NCI-H510A (cell line): ENCODE measurements at places on chromosomes 7 and 10.

DNA sequence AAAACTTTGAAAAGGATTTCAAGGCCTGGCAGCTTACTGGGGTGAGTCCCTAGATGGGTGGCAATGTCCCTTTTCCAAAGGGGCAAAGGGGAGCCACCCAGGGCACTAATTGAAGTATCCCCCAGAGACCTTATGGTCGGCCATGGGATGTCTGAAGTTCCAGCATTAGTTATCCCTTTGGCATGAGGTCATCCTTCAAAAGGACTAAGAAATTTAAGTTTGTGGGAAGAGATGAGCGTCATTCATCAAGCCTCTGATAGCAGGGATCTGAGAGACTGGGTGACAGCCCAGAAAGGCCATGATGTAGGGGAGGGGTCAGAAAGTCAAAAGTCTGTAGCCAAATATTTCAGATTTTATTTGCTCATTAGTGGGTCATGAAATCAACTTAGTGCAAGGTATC, 195.3 kb downstream of the ZNF438 start:
- DNase-seq = no peak

- no peak for DNase-seq
Measured at GRCh38 chr10:6047847-6048246, 14.3 kb downstream of the IL2RA start.

GRCh38 chr7:69190025-69190424, 408.2 kb upstream of the AUTS2 start:
- no peak for DNase-seq

DNA sequence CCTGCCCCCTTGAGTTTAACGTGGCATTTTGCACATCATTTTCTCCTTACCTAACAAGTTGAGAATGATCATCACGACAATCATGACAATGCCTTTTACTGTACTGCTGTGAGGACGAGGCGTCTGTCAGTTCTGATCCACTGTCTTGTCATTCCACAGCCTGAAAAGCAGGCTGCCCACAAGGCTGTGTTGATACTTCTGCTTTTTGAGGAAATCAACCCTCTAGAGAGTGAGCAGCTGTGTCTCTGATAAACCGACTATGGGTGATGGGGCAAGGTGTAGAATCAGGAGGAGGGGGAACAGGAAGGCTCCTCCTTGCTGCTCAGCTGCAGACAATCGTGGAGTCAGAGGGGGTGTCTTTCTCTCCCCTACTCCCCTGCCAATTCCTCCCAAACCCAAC, 30.6 kb upstream of the C10orf120 start:
- DNase-seq = no peak

GRCh38 chr7:80622541-80622940, 15.9 kb upstream of the CD36 start:
- DNase-seq = no peak

DNA sequence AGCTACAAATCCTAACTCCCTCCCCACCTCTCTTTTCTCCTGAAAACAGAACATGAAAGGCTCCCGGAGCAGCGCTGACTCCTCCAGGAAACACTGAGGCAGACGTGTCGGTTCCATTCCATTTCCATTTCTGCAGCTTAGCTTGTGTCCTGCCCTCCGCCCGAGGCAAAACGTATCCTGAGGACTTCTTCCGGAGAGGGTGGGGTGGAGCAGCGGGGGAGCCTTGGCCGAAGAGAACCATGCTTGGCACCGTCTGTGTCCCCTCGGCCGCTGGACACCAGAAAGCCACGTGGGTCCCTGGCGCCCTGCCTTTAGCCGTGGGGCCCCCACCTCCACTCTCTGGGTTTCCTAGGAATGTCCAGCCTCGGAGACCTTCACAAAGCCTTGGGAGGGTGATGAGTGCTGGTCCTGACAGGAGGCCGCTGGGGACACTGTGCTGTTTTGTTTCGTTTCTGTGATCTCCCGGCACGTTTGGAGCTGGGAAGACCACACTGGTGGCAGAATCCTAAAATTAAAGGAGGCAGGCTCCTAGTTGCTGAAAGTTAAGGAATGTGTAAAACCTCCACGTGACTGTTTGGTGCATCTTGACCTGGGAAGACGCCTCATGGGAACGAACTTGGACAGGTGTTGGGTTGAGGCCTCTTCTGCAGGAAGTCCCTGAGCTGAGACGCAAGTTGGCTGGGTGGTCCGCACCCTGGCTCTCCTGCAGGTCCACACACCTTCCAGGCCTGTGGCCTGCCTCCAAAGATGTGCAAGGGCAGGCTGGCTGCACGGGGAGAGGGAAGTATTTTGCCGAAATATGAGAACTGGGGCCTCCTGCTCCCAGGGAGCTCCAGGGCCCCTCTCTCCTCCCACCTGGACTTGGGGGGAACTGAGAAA, 30.4 kb downstream of the PFKFB3 start:
- no peak for DNase-seq

- no peak for DNase-seq
Measured at GRCh38 chr10:19947656-19948055, 131.4 kb downstream of the PLXDC2 start.

- DNase-seq = no peak
Measured at GRCh38 chr7:2810682-2811415, 33.3 kb downstream of the GNA12 start.

GRCh38 chr10:21527598-21528235, 2.2 kb upstream of the SKIDA1 start:
- DNase-seq = no peak

- DNase-seq = no peak
Measured at GRCh38 chr7:155598810-155599210, 45.7 kb upstream of the RBM33 start.

DNA sequence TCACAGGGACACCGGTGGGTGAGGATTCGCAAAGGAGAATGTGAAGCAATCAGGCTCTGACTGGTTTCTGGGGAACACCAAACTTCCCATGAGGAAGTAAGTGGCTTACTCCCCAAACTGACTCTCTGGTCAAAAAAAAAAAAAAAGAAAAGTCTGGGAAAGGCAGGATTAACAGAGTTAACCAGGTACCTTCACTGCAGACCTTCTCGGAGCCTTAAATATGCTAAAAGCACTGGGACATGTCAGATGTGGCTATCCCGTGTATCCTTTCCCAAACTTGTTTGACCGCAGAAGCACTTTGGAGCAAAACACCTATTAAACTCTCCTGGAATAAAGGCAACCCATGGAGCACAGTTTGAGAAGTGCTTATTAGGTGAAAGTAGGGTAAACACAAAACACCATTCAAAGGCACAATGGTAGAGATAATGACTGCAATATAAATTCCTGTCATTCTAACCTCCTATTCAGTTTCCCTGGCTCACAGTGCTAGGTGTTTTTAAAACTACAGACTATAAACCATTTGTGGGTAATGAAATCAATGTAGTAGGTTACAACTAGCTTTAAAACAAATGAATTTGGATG, 44.1 kb upstream of the MXI1 start:
- DNase-seq = no peak

- DNase-seq = no peak
Measured at GRCh38 chr7:28168393-28169158, 12.0 kb downstream of the JAZF1 start.

DNA sequence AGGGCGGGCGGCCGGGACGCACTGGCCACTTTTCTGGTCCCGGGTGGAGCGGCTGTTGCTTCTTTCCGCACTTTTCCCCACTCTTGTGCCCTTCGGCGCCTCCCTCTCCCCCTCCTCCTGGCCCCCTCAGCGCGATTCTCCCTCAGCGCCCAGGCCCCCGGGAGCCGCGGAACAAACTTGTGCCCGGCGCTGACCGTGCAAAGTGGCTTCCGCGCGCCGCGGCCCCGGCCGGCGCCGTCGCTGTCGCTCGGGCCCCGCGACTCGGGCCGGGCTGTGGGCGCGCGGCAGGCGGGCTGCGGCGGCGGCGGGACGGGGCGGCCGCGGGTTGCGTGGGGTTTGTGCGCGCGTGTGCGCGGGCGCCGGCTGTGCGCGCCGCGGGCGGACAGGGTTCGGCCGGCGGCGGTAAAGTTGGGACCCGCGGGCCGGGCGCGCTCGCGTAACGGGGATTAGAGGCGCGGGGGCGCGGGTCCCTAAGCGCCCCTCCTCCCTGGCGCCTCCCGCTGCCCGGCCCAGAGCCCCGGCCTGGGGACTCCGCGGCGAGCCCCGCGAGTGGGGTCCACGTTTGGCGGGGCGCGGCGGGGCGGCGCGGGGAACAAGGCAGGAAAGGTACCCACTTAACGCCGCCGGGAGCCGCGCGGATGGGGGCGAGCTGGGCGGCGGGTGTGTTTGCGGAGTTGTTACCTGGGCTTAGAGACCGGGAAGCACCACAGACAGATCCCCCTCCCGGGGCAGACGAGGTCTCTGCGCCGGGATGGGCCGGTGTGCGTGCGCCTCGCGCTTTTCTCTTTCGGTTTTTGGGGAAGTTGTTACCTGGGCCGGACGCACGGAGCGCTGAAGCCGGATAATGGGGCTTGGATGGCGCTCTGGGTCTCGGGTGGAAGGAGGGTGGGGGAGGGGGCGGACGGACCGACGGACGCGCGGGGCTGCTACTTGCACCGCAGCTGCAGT, 860 bp downstream of the ZEB1 start:
- DNase-seq = no peak

GRCh38 chr7:4906682-4907081, 23.2 kb upstream of the RADIL start:
- no peak for DNase-seq

DNA sequence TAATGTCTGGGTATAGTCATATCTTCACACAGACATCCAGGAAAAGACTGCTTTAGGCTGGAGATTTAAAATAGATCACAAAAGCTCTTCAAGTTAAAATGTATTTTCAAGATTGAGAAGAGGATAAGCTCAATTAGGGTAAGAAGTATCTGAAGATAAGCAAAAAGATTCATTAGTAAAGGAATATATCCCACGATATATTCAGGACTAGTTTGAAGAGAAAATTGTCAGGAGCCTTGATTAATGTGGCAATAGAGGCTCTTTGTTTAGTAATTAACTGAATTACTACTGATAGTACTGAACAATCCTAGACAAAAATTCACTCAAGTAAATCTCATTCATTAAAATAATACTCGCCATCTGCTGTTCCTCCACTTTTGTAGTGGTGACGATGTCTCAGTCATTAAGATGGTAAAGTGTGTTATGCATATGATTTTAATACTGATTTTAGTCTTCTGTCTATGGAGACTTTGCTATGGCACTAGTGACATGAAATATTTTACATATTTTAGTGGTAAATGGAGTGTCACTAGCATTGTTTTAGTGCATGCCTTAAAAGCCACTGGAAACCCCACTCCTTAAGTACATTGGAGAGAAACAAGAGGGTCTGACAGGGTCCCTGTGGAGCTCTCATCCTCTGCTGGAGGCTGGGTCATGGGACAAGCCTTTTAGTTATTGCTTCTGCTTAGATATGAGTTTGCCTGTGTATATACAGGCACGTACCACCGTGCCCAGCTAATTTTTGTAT, 32.8 kb downstream of the INPP5F start:
- DNase-seq = no peak

DNA sequence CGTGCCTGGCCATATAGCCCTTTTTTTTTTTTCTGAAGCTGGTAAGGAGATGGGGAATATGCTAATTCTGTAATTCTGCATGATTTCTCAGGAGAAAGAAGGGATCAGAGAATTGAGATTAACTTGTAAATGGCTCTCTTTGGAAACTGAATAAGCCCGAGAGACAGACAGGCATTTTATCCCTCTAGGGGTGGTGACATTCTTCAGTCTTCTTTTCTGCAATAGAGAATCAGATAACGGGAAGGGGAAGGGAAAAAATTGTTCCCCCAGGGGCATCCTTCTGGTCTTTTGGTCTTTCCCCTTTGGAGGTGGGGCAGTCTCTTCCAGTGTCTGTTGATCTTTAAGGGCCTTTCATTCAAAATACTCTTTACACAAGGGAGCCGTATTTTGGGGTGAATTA, 34.2 kb downstream of the HK1 start:
- DNase-seq = no peak

DNA sequence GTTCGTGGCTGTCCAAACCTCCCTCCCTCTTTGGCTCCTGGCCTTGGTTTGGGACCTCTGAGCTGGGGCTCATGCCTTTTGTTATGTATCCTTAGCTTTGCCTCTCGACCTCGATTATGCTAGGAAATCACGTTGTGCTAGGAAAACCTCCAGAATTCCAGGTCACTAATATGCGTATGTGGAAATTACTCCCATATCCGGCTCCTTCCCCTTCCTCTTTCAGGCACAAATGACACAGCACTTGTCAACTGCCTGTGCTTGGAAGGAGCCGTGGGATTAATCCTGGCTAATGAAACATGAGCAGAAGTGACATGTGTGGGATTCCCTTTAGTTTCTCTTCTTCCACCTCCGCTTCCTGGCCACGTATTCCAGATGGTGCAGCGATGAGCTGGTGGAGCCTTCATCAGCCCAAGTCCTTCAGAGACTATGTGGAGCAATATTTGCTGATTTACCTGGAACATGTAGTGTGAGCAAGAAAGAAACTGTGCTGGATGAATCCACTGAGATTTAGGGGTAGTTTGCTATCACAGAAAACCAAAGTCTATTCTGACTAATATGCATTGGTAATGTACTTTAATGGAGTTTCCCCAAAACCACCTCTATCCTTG, 149.2 kb downstream of the REEP3 start:
- DNase-seq = no peak

DNA sequence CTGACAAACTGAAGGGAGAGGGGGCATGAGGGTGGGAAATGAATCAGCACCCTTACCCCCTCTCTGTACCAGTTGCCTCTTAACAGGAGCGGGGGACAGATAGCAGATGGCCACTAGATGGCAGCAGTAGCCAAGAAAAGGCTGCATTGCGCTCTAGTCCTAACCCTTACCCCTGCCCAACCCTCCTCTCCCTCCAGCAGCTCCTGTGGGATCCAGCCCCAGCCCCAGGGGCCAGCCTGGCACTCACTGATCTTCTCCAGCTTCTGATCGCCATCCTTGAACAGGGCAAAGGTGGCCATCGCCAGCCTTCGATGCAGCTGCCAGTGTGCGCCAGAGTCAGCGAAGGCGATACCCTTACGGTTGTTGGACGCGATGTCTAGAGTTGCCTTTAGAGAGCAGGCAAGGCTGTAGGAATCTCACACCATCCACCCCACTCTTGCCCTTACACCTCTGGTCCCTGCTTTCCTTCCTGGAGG, 2.2 kb downstream of the CYP17A1 start:
- peak; percentile 28 for DNase-seq

DNA sequence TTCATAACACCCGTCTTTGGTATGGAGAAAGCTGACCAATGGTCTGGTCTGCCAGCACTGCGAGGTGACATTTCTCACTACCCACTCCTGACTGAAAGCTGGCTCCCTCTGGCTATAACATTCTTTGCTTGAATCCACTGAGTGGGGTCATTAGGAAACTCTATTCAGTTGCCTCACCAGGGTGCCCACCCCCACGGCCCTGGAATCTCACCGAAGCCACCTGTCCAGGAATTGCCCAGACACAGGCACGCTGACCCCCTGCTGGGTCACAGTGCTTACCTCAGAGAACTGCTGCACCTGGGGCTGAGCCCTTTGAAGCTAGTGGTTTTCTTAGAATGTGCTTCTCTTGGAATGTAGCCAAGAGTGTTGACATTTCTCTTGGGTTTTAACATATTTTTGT, 28.6 kb downstream of the HECW1 start:
- no peak for DNase-seq

DNA sequence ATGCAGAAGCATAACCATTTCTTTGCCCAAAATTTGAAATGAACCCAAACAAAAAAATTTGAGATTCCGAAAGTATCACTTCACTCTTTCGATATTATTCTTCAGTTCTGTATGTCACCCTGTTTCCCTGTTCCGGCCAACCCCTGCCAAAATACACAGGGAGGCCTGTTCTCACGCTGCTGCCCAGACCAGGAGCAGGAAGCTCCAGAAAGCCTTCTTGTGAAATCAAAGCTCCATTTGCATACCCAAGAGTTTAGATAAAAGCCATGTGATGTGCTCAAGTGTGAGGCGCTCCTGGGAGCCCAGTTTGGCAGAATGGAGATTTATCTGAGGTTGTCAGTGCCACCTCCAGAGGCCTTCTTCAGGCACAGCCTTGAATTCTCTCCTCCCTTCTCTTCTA, 236.2 kb downstream of the FGFR2 start:
- DNase-seq = no peak
